ENCODE measurements at places on chromosomes 12 and 14.

GRCh38 chr12:75881920-75882319 lies 149.7 kb downstream of the PHLDA1 start:
- DNase-seq = no peak

- no peak for DNase-seq
Measured at GRCh38 chr12:56769868-56770267, 6.7 kb downstream of the HSD17B6 start.

GRCh38 chr12:119870457-119870856 lies 6.7 kb downstream of the CIT start:
- no peak for DNase-seq

- DNase-seq = no peak
Measured at GRCh38 chr12:22287776-22288621, 46.5 kb downstream of the ST8SIA1 start.

DNA sequence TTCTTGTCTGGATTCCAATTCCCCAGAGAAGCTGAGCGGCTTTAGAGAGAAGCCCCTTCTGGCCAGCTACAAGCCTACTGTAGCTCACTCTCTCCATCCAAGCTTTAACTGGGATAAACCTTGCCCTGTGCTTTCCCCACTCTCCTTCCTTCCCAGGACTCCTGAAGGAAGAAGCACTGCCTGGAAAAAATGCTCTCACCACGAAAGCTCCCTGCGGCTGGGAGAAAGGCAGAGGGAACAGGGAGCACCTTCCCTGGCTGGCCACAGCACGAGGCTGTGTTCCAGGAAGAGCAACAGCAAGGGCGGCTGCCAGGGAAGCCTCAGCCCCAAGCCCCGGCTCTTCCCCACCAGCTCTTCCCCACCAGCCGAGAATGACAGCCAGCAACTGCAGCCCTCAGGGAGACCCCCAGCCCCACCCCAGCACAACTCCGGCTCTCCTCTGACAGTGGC lies 40.8 kb upstream of the PNMA1 start:
- DNase-seq = no peak

DNA sequence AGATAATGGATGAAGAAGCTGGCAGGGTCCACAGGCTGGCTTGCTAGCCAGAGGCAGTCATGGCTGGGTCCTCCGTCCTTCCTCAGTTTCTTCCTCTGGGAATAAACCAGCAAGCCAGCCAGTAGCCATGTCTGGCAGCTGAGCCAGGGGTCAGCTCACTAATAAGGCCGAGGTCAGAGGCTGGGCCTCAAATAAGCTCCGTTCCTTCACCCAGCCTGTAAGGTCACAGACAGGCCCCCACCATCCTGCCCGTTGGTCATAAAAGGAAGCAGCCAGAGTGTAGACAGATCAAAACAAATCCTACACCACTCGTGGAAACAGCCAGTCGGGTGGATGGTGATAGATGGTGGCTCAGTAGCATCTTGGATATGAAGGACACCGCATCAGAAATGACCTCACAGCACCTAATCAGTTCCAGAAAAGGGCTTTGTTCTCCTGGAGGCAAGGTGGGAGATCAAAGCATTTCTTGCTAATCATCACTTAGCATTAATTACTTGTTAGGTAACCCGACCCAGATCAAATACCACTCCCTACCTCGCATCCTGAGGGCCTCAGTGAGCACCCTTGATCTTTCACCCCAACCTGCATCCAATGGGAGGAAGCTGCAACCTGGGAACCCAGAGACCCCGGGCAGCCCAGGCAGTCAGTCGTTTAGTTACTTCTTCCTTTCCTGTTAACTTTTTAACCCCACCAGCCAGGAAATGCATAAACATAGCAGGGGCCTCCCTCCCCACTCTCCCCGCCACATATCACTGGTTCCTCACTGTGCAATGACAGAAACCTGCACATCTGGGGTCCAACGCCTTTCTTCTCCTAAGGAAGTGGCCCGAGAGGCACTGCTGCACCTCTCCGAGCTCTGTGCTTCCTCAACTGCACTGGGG lies 90.2 kb downstream of the KDM2B start:
- DNase-seq = no peak

- peak; percentile 73 for DNase-seq
Measured at GRCh38 chr14:74596741-74597450, 15.1 kb downstream of the LTBP2 start.

- no peak for DNase-seq
Measured at GRCh38 chr14:99672506-99673304, 11.4 kb upstream of the CYP46A1 start.

GRCh38 chr12:118237052-118237665 lies 101.2 kb downstream of the PEBP1 start:
- DNase-seq = no peak

Measured in AG04450 (cell line).